Osteoblast (primary cell): ENCODE measurements at places on chromosomes 12 and 14. TPM values are rescaled to one million over a fixed set of nuclear protein-coding genes. Genes with fewer than 3 reads are reported as not detected.

SVOP gene
- total RNA-seq: not detected in 2 replicates

SLC41A2 gene
- 36.5 and 36.6 TPM in 2 replicates for total RNA-seq

FAM181A gene
- total RNA-seq: not detected in 2 replicates

OR4E2 gene
- not detected in 2 replicates for total RNA-seq

SERPINA6 gene
- not detected in 2 replicates for total RNA-seq

RTL1 gene
- total RNA-seq: not detected in 2 replicates

TMEM132D gene
- total RNA-seq: not detected in 2 replicates

PZP gene
- total RNA-seq: not detected in 2 replicates

NINJ2 gene
- total RNA-seq: 2.9 and 5.8 TPM in 2 replicates

GLS2 gene
- total RNA-seq: 0.36 TPM in 1 of 2 replicates, not detected in the other

VTI1B gene
- 64.1 and 66.6 TPM in 2 replicates for total RNA-seq

TAS2R50 gene
- 4.4 and 6.2 TPM in 2 replicates for total RNA-seq

IL31 gene
- total RNA-seq: not detected in 2 replicates
